ENCODE measurements at places on chromosomes 3 and 15. TPM values are rescaled to one million over a fixed set of nuclear protein-coding genes. Genes with fewer than 3 reads are reported as not detected.

The MB21D2 gene
- total RNA-seq, result 33.0 TPM

The PYGO1 gene
- not detected for total RNA-seq

The ACKR2 gene
- total RNA-seq, result 2.7 TPM

The ERICH6 gene
- not detected for total RNA-seq

The XCR1 gene
- 0.05 TPM for total RNA-seq

The WNT7A gene
- 0.20 TPM for total RNA-seq

The SEC22C gene
- 52.4 TPM for total RNA-seq

The PCOLCE2 gene
- total RNA-seq, result not detected

The SLC24A5 gene
- total RNA-seq, result not detected

The GASK1A gene
- total RNA-seq, result not detected

The ATP13A5 gene
- not detected for total RNA-seq

The KBTBD13 gene
- not detected for total RNA-seq

The LEKR1 gene
- 0.59 TPM for total RNA-seq

The LRRC31 gene
- not detected for total RNA-seq

The SPATA12 gene
- not detected for total RNA-seq

The MOBP gene
- not detected for total RNA-seq

The KY gene
- not detected for total RNA-seq

The ALDH1A3 gene
- total RNA-seq, result not detected

The GABRB3 gene
- total RNA-seq, result not detected

The FANCD2OS gene
- not detected for total RNA-seq

The ILDR1 gene
- total RNA-seq, result 0.37 TPM

The FETUB gene
- not detected for total RNA-seq

The HERC2 gene
- total RNA-seq, result 46.3 TPM

The SAMD7 gene
- not detected for total RNA-seq

The TMIE gene
- total RNA-seq, result not detected

The DVL3 gene
- total RNA-seq, result 41.8 TPM

The NEK10 gene
- 1.4 TPM for total RNA-seq

The MYO5C gene
- 1.0 TPM for total RNA-seq

The GTF2A2 gene
- 137 TPM for total RNA-seq

The MYL3 gene
- not detected for total RNA-seq

The C3orf22 gene
- not detected for total RNA-seq

The NIPA2 gene
- 50.4 TPM for total RNA-seq

The ANKRD34C gene
- not detected for total RNA-seq

The DAZL gene
- not detected for total RNA-seq

The C3orf70 gene
- total RNA-seq, result 0.05 TPM

The SERINC4 gene
- total RNA-seq, result 0.17 TPM

The TIMP4 gene
- total RNA-seq, result not detected

The SLC9C1 gene
- total RNA-seq, result not detected

The CIDEC gene
- total RNA-seq, result not detected

Measured in T-helper 1 cell treated with Interleukin-12 subunit alpha and Interleukin-12 subunit beta and Interleukin-4 antibody, amounts not matched to agents 30 ng/mL and 1 ng/mL, for 36 hours (primary cell).